ENCODE measurements at places on chromosomes 5 and 9.

DNA sequence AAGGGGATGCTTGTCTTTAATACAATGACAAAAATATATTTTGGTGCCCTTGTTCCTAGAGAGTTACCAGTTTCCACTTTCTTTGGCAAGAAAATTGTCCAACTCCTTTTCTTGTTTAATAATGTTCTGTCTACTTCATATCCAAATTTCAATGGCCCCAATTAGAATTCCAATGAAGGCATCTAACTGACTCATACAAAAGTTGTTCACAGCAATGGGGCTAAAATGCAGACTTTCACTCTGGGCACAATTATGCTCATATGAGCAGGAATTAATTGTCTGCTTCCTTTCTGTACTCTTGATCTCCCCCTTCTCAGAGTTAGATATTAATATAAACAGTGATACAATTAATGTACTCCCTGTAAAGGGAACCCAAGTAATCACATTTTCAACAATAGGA lies 42.1 kb upstream of the ZNF622 start:
- no peak for DNase-seq

DNA sequence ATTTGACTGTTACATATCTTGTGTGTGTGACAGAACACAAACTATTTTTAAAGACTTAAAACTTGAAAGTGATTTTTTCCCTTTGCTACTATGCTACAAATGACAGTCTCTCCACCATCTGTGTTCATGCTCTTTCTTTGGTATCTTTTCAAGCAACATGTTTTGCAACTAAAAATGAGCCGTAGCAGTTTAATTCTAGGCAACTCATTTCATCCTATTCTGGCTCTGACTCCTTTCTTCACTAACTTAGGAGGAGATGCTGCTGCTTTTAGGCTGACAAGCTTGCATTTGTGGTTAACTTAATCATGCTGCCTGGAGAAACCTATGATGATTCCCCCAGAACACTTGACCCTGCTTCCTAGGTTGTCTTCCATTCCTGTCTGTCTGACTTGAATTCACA lies 100.6 kb downstream of the HACD4 start:
- DNase-seq, result no peak

DNA sequence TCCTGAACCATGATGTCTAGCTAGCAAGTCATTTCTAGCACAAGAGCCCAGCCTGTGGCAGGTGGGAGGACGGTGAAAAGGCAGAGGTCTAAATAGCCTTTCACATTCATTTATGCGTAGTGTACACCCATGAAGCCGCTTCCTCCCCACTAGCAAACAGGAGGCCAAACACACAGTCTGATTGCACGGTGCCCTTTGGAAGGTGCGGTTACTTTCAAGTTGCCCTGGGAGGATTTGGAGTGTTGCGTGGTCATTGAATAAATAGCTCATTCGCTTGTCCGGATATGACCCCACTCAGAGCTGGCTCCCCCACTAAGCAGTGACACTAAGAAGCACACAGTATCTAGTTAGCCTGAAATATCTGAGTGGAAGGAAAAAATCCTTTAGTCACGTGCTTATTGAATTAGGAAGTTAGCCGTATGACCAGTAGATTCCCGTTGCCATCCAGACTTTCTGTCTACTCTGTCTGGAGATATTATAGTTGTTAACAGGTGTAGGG lies 664 bp upstream of the ARSB start:
- peak; percentile 63 for DNase-seq

- no peak for DNase-seq
These were observed 230.6 kb downstream of the GNA14 start for GRCh38 chr9:77417566-77417965.

GRCh38 chr5:52017567-52017966 lies 634.3 kb downstream of the ISL1 start:
- no peak for DNase-seq

- no peak for DNase-seq
These were observed 81.1 kb upstream of the RPS23 start for GRCh38 chr5:82359272-82359671.

GRCh38 chr9:78997296-78997695 lies 574.5 kb upstream of the TLE4 start:
- no peak for DNase-seq

Measured in activated CD4-positive, alpha-beta T cell treated with anti-CD3 and anti-CD28 coated beads, Interleukin-2, amount 50 U/mL, for 48 hours (primary cell).